ENCODE measurements at places on chromosomes 6 and 20.

- no peak for DNase-seq
Observed at GRCh38 chr6:93248631-93249030, 170.7 kb downstream of the EPHA7 start.

DNA sequence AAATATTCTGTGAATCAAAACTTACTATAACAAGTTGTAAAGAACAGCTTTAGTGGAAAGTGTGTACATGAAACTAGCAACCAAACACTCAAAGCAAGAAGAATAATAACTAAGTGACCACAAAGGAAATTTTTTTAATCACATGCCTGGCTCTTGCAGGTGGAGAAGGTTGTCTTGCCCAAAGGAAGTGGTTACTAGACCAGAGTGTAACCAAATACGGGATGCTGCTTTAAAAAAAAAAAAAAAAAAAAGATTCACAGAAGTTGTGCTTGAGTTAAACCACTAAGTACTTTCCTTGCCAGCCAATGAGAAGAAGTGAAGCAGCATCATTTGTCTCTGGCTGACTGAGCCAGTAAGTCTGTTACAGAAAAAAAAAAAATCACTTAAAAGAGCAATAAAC lies 19.1 kb upstream of the HLA-DQB1 start:
- DNase-seq, result peak; percentile 38

- no peak for DNase-seq
Observed at GRCh38 chr6:154520280-154520679, 9.8 kb upstream of the CNKSR3 start.

- DNase-seq, result no peak
Observed at GRCh38 chr6:45921691-45922281, 93.9 kb downstream of the CLIC5 start.

GRCh38 chr6:45036103-45036502 lies 292.0 kb upstream of the RUNX2 start:
- DNase-seq, result no peak

DNA sequence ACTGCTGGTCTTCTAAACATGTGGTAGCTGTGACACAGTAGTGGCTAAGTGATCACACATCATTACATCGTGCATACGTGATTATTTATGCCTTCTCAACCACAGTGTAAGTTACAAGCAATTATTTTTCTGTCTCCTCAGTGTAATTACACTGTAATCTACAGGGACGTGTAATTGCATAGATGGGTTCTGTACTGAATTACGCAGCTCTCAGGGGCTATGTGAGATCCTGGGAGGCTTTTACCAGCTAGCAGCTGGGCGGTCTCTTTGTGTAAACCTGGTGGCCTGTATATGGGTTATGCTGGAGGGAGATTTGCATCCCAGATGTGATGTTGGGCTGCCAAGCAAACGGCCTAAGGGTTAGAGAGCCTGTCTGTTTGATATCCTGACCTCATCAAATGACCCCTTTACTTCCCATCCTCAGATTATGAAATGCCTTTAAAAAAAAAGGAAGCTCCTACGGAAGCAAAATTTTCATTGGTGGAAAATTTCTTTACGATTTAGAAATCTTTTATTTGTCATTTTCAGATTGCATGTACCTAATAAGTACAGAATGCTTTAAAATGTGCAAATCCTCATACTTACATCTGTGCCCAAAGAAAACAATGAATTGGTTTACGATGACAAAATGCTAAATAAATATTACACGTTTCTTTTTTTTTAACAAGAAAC lies 402.8 kb upstream of the JAG1 start:
- no peak for DNase-seq

GRCh38 chr6:168493976-168494375 lies 53.0 kb downstream of the SMOC2 start:
- no peak for DNase-seq

- no peak for DNase-seq
Observed at GRCh38 chr6:34618430-34619182, 62.5 kb upstream of the SPDEF start.

DNA sequence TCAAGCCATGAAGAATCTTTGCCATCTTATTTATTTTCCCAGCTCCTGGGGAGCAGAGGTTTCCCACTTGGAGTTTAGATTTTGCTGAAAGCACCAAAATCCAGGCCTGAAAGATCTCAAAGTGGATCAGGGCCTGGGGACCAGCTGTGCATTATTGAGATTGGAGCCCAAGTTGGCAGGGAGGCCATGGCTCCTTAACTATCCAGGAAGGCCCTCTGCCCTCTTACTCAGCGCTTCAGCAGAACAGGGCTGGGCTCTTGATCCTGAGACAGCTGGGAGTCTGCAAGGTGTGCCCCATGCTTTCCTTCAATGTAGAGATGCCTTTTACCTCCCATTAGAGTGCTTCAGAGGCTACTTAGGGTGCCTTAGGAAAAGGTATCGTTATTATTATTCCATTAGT lies 24.6 kb downstream of the FOXO3 start:
- no peak for DNase-seq

DNA sequence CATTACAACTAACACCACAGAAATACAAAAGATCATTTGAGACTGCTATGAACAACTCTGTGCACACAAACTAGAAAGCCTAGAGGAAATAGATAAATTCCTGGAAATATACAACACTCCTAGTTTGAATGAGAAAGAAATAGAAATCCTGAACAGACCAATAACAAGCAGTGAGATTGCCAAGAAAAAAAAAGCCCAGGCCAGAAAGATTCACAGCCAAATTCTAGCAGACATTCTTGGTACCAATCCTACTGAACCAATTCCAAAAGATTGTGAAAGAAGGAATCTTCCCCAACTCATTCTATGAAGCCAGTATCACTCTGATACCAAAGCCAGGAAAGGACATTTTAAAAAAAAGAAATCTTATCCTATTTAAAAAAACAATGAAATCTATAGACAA lies 7.0 kb upstream of the CDK19 start:
- no peak for DNase-seq

DNA sequence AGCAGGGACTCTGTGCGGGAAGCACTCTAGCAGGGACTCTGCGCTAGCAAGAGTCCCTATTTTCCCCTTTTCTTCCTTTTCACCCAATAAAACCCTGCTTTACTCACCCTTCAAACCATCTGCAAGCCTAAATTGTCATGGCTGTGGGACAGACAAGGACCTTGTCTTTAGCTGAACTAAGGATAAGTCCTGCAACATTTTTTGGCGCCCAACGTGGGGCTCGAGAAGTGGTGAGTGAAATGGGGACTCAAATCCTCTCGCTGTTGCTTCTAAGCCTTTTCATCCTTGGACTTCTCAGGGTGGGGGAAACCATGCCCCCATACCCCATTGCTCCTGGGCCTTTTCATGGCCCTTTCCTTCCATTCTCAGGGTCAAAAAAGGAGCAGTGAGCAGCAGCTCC lies 46.4 kb downstream of the IMPG1 start:
- no peak for DNase-seq

DNA sequence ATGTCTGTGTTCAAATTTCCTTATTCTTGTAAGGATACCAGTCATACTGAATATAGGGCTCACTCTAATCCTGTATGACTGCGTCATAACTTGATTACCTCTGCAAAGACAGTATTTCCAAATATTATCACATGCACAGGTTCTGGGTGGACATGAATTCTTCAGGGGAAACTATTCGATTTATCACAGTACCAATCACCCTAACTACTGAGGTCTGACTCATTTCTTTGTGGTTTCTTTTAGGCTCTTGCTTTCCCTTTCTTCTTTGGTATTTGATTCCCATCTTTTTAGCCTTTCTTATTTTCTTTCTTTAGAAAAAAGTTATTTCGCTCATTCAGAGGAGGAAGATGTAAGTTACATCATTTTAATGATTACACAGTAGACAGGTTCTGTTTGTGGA lies 40.3 kb upstream of the TBX18 start:
- no peak for DNase-seq

GRCh38 chr20:46311039-46311650 lies 2.8 kb upstream of the CDH22 start:
- no peak for DNase-seq

- DNase-seq, result no peak
Observed at GRCh38 chr6:4979426-4979825, 24.4 kb downstream of the RPP40 start.

DNA sequence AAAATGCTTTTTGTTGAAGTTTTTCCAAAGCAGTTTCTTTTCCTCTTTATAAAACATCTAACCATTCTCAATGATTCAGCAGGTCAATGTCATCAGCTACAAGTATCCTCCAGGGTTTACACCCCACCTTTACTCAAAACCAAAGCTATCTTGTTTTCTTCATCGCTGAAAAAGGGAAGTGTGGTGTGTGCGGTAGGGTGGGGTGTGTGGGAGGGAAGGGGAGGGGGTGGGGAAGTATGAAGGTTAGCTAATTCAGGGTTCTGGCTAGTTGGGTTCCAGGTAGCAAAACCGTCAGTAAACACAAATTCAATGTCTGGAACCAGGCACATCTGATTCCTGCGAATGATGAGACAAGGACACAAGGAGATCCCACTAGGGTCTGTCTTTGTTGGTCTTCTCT lies 189.6 kb downstream of the GJA10 start:
- DNase-seq, result no peak

GRCh38 chr20:44616604-44616964 lies 34.2 kb downstream of the PKIG start:
- DNase-seq, result no peak

- DNase-seq, result no peak
Observed at GRCh38 chr6:132354517-132355167, 46.6 kb downstream of the MOXD1 start.

GRCh38 chr6:149934249-149935156 lies 7.3 kb upstream of the ULBP2 start:
- DNase-seq, result peak; percentile 60

- DNase-seq, result no peak
Observed at GRCh38 chr6:109660526-109661320, 30.3 kb downstream of the AK9 start.

GRCh38 chr6:14871221-14871620 lies 374.6 kb upstream of the JARID2 start:
- no peak for DNase-seq

GRCh38 chr20:44596010-44596409 lies 13.6 kb downstream of the PKIG start:
- no peak for DNase-seq

DNA sequence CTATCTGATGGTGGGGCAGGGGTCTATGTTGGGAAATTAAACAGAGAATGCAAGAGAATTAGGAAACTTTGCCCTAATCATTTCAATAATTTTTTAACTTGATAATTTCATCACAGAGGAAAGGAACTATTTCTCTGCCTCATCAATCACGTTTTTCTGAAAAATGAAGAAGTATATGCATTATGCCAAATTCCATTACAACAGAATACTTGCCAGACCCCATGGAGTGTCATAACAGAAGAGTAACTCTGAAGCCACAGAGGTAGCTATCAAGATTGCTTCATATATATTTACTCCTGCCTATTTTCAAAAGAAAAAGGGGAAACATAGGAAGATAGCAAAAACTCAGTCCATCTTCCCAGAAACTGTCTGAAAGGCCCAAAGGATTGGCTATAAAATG lies 5.7 kb upstream of the USP49 start:
- DNase-seq, result no peak

DNA sequence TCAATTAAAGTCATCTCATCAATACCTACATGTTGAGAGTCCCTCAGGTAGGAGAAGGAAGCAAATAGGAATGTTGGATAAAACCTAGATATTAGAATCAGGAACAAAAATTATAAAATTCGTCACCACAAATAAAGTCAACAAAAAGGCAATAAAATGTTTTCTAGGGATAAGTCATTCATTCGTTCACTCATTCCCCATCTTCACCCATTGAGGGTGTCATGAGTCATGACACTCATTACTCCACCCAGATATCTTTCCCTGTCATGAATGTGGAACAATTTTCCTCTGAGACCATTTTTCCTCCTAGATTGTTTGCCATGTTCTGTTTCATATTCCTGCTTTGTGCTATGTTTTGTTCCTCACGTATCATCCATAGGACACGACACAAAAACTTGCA lies 50.9 kb upstream of the OLIG3 start:
- DNase-seq, result no peak

- DNase-seq, result no peak
Observed at GRCh38 chr6:134117409-134117808, 65.0 kb upstream of the SLC2A12 start.

GRCh38 chr20:22381812-22382416 lies 202.5 kb downstream of the FOXA2 start:
- no peak for DNase-seq

DNA sequence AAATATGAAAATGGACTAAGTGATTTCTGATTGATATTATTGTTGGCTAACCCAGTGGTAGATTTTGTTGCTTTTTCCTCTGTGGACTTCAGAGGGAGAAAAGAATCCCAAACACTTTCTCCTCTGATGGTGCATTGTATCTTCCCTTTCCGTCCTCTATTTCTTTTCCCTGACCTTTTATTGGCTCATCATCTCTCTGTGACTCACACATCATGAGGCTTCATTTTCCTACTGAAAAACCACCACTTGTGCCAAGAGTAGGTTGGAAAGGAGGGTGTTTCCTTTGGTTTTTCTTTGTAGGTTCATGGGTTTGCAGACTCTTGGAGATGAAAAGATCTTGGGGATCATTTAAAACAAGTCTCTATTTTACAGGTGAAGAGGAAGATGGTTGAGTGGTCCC lies 311.7 kb upstream of the JAG1 start:
- no peak for DNase-seq

- no peak for DNase-seq
Observed at GRCh38 chr6:40586369-40587201, 579 bp downstream of the LRFN2 start.

GRCh38 chr6:111985202-111985731 lies 68.6 kb upstream of the CCN6 start:
- no peak for DNase-seq

GRCh38 chr6:18391023-18391422 lies 3.9 kb downstream of the RNF144B start:
- DNase-seq, result no peak

GRCh38 chr6:124197148-124197547 lies 393.5 kb downstream of the NKAIN2 start:
- no peak for DNase-seq

- no peak for DNase-seq
Observed at GRCh38 chr6:170416959-170417606, 110.5 kb downstream of the FAM120B start.

GRCh38 chr6:44932651-44933091 lies 395.5 kb upstream of the RUNX2 start:
- no peak for DNase-seq

DNA sequence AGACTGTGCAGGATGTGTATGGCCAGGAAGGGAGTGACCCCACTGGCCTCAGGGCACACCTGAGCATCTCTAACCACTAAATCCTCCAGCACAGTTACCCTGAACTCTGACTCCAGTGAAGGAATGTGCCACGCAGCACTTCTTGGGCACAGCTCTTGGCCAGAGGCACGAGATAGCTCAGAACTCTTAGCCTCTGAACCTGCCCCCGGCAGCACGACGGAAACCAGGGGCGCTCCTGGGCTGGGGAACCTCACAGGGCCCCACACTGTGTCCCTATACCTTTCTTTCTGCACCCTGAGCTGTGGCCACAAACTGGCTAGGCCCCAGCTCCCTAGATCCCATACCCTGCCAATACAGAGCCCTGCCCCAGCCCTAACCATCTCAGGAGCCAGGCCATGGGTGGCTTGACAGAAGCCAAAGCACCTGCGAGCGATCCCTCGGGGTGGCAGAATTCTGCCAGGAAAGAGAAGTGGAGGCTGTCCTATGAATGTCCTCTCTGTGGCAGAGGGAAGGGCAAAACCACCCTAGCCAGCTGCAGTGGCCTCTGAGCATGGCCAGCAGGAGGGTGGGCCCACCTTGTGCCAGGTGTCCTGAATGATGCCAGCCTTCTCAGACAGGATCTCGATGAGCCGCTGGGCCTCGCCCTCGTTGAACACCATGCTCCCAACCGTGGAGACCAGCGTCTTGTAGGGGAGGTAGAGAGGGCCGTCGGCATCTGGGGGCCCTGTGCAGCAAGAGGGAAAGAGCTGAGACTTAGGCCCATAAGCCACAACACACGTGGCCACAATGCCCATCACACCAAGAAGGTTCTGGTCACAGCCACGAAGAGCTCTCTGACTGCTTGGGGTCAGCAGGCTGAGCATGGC lies 39.4 kb downstream of the RRBP1 start:
- no peak for DNase-seq

Measured in GM13977 (cell line).